Thymus (tissue), 14 donors: ENCODE measurements at places on chromosomes 3 and 15. TPM values are rescaled to one million over a fixed set of nuclear protein-coding genes. Genes with fewer than 3 reads are reported as not detected.

- peaks cover 8% of the 10 kb centered on the region for H3K4me1 ChIP-seq
- no peaks in the 10 kb centered on the region for H3K27me3 ChIP-seq
- H3K36me3 ChIP-seq, result no peaks in the 10 kb centered on the region
- H3K27ac ChIP-seq, result no peak overlapping the region
- no peak overlapping the region for H3K4me3 ChIP-seq
- DNase-seq, result no peak
Observed at GRCh38 chr15:101355678-101356464, 60.8 kb upstream of the SNRPA1 start.

DNA sequence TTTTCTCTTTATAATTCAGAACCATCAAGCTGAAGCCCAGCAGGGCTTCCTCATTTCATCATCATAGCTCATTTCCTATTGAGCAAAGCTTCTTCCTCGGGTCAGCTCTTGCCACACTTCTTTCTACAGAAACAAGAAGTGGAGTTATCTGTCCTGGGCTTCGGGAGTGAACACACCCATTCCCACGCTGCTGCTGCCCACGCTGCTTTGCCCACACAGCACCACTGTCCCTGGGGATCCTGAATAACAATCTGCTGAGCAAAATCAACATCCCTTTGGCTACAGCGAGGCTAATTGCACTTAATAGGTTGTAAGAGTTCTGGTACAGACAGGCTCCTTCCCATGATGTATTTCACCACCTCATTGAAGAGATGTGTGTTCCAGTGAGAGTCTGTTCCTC lies 23.7 kb downstream of the CEP19 start:
- no peaks in the 10 kb centered on the region for H3K27me3 ChIP-seq
- no peak overlapping the region for H3K27ac ChIP-seq
- H3K36me3 ChIP-seq, result no peaks in the 10 kb centered on the region
- peaks cover 12% of the 10 kb centered on the region for H3K4me1 ChIP-seq

DNA sequence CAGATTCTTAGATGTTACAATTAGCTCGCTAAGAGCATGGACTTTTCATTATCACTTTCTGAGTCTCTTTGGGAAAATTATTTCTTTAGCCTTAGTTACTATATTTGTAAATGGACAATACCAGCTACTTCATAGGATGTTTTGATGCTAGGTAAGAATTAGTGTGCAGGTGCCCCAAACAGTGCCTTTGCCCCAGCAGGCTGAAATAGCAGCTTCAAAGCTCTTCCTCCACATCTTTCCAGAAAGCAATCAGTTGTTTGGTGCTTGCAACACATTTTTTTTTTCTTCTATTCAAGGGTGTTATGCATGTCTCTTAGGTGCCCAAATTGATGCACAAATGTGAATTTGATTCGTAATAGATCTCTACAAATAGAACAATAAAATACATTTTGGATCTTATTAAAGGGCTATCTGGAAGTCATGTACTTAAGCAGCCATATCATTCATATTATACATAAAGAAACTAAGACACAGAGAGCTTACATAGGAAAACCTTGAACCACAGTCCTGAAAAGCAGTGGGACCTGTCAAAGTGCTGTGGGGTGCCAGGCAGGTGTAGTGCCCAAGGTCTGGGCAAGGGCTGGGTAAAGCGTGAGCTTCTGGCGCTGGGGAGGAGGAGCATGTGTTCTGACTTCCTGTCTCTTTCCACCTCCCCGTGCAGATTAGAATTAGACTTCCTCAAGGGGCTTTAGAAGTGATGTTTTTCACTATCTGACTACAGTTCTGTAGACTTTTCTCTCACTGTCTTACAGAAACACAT lies 62.9 kb downstream of the FNDC3B start:
- peak; percentile 76 for DNase-seq
- H3K36me3 ChIP-seq, result no peaks in the 10 kb centered on the region
- peak overlapping the region; percentile 85 for H3K27ac ChIP-seq

DNA sequence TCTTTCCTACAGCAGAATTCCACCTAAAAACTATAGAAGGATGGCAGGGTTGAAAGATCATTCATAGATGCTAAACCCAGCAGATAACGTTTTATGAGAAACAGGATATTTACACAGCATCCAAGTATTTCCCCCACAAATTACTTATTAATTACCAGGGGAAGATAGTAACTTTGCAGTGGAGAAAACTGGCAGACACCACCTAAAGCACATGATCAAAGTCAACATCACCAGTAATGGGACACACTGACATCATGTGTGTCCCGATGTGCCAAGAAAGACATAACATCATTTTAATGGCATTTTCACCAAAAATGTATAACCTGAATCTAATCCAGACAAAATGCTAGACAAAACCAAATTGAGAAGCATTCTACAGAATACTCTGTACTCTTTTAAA lies 220.4 kb upstream of the THBS1 start:
- H3K27ac ChIP-seq, result no peak overlapping the region
- H3K4me3 ChIP-seq, result no peak overlapping the region
- no peaks in the 10 kb centered on the region for H3K27me3 ChIP-seq
- peaks cover 7% of the 10 kb centered on the region for H3K4me1 ChIP-seq

DNA sequence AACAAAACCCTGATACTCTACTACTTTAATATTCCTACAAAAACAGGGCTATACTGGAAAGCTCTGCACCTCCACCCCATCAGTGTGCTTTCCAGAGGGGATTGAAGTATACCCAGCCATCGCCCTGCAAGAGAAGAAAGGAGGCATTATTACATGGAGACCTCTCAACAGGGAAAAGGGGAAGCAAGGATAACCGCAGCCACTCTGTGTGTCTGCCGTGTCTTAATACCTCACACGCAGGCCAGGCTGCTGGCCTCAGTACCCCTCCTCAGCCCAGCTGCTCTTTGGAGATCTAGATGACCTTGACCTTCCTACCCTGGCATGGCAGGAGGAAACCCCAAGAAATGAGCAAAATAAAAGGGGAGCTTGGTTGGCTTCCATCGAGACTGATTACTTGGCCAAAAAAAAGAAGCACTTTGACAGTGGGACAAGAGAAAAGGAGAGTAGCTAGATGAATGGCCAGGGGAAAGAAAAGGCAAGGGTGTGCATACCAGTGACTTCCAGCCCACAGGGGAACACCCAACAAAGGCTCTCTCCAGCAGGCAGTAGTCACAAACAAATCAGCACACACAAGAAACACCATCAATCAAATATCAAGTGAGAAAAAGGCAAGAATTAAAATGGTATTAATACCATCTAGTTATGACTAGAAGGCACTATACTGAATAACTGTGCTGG lies 129.4 kb downstream of the STT3B start:
- H3K36me3 ChIP-seq, result no peaks in the 10 kb centered on the region
- H3K4me1 ChIP-seq, result no peaks in the 10 kb centered on the region
- DNase-seq, result no peak
- no peak overlapping the region for H3K27ac ChIP-seq
- no peak overlapping the region for H3K4me3 ChIP-seq

GRCh38 chr3:152459118-152459515 lies 190.4 kb downstream of the MBNL1 start:
- peaks cover 78% of the 10 kb centered on the region for H3K36me3 ChIP-seq
- no peak overlapping the region for H3K27ac ChIP-seq
- H3K4me1 ChIP-seq, result no peaks in the 10 kb centered on the region
- H3K27me3 ChIP-seq, result no peaks in the 10 kb centered on the region
- no peak for DNase-seq
- no peak overlapping the region for H3K4me3 ChIP-seq

GRCh38 chr3:8278448-8278847 lies 223.2 kb upstream of the LMCD1 start:
- no peak overlapping the region for H3K27ac ChIP-seq
- no peaks in the 10 kb centered on the region for H3K4me1 ChIP-seq
- no peaks in the 10 kb centered on the region for H3K36me3 ChIP-seq
- DNase-seq, result no peak
- no peaks in the 10 kb centered on the region for H3K27me3 ChIP-seq

The RLBP1 gene
- 0.14 TPM for total RNA-seq

DNA sequence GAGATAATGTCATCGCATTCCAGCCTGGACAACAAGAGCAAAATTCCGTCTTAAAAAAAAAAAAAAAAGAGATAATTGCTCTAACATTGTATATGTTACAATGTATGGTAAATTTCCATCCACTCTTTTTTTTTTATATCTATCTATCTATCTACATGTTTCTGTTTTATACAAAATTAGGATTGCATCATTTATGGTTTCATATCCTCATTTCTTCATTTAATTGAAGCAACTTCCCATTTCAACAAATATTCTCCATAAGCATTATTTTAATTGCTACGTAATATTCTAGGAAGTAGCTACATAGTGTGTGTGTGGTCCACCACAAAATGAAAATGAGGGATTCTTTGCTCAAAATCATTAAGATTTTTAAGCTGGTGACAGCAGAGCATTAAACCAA lies 18.4 kb downstream of the RBP1 start:
- H3K27me3 ChIP-seq, result no peaks in the 10 kb centered on the region
- no peak overlapping the region for H3K4me3 ChIP-seq
- no peak overlapping the region for H3K27ac ChIP-seq
- no peaks in the 10 kb centered on the region for H3K4me1 ChIP-seq
- H3K36me3 ChIP-seq, result no peaks in the 10 kb centered on the region

- no peaks in the 10 kb centered on the region for H3K36me3 ChIP-seq
- DNase-seq, result no peak
- H3K27me3 ChIP-seq, result no peaks in the 10 kb centered on the region
- H3K4me3 ChIP-seq, result no peak overlapping the region
- no peak overlapping the region for H3K27ac ChIP-seq
- no peaks in the 10 kb centered on the region for H3K4me1 ChIP-seq
Observed at GRCh38 chr3:133877221-133877620, 18.5 kb downstream of the RAB6B start.

GRCh38 chr15:59553879-59554735 lies 57.5 kb upstream of the GCNT3 start:
- no peaks in the 10 kb centered on the region for H3K27me3 ChIP-seq
- H3K36me3 ChIP-seq, result no peaks in the 10 kb centered on the region
- DNase-seq, result no peak
- H3K27ac ChIP-seq, result no peak overlapping the region
- no peak overlapping the region for H3K4me3 ChIP-seq
- H3K4me1 ChIP-seq, result no peaks in the 10 kb centered on the region

The RASGRF1 gene
- total RNA-seq, result 0.47 TPM

GRCh38 chr3:160057331-160057730 lies 68.7 kb downstream of the IL12A start:
- no peak overlapping the region for H3K27ac ChIP-seq
- H3K4me3 ChIP-seq, result no peak overlapping the region
- no peaks in the 10 kb centered on the region for H3K27me3 ChIP-seq

- H3K4me1 ChIP-seq, result peaks cover 51% of the 10 kb centered on the region
- DNase-seq, result no peak
- no peaks in the 10 kb centered on the region for H3K27me3 ChIP-seq
- no peak overlapping the region for H3K4me3 ChIP-seq
- no peaks in the 10 kb centered on the region for H3K36me3 ChIP-seq
Observed at GRCh38 chr15:28945626-28946230, 60.0 kb downstream of the APBA2 start.

GRCh38 chr3:2944628-2945027 lies 165.5 kb downstream of the IL5RA start:
- no peaks in the 10 kb centered on the region for H3K4me1 ChIP-seq
- no peaks in the 10 kb centered on the region for H3K27me3 ChIP-seq
- no peaks in the 10 kb centered on the region for H3K36me3 ChIP-seq
- no peak overlapping the region for H3K4me3 ChIP-seq
- no peak for DNase-seq

The KLF15 gene
- total RNA-seq, result 0.28 TPM

The IMPG2 gene
- 0.52 TPM for total RNA-seq

GRCh38 chr15:39369768-39370167 lies 211.1 kb upstream of the THBS1 start:
- H3K4me3 ChIP-seq, result no peak overlapping the region
- H3K27ac ChIP-seq, result no peak overlapping the region
- H3K36me3 ChIP-seq, result no peaks in the 10 kb centered on the region
- DNase-seq, result no peak
- no peaks in the 10 kb centered on the region for H3K27me3 ChIP-seq
- no peaks in the 10 kb centered on the region for H3K4me1 ChIP-seq

- no peak overlapping the region for H3K27ac ChIP-seq
- H3K27me3 ChIP-seq, result no peaks in the 10 kb centered on the region
- no peak for DNase-seq
- no peak overlapping the region for H3K4me3 ChIP-seq
Observed at GRCh38 chr3:157319672-157320071, 117.0 kb upstream of the PTX3 start.

GRCh38 chr3:11624161-11624560 lies 19.6 kb downstream of the VGLL4 start:
- H3K27me3 ChIP-seq, result no peaks in the 10 kb centered on the region
- H3K27ac ChIP-seq, result peak overlapping the region; percentile 66
- DNase-seq, result no peak
- H3K36me3 ChIP-seq, result no peaks in the 10 kb centered on the region

GRCh38 chr15:68517285-68517761 lies 61.5 kb upstream of the CORO2B start:
- no peak overlapping the region for H3K4me3 ChIP-seq
- DNase-seq, result no peak
- H3K4me1 ChIP-seq, result peaks cover 3% of the 10 kb centered on the region
- H3K27me3 ChIP-seq, result no peaks in the 10 kb centered on the region
- H3K36me3 ChIP-seq, result no peaks in the 10 kb centered on the region

DNA sequence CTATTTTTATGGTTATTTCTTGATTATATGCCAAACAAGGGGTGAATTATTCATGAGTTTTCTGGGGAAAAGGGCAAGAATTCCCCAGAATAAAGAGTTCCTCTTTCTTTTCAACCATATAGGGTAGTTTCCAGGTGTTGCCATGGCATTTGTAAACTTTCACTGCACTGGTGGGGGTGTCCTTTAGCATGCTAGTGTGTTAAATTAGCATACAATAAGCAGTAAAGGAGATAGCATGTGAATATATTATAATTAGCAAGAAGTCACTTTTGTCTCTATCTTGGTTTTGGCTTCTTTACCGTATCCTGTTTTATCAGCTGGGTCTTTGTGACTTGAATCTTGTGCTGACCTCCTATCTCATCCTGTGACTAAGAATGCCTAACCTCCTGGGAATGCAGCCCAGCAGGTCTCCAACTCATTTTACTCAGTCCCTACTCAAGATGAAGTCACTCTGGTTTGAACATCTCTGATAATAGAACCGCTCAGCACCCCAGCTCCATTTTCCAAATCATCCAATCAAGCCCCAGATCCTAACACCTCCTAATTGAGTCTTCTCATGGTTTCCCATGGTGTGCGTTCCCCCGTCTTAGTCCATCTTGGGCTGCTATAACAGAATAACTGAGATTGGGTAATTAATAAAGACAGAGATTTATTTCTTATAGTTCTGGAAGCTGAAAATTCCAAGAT lies 3.4 kb upstream of the SELENOT start:
- no peak for DNase-seq
- no peaks in the 10 kb centered on the region for H3K36me3 ChIP-seq
- no peaks in the 10 kb centered on the region for H3K27me3 ChIP-seq
- no peak overlapping the region for H3K27ac ChIP-seq
- no peak overlapping the region for H3K4me3 ChIP-seq
